ENCODE measurements at places on chromosomes 16 and 17.

- no peak for DNase-seq
Observed at GRCh38 chr17:11797803-11798202, 199.5 kb downstream of the ZNF18 start.

DNA sequence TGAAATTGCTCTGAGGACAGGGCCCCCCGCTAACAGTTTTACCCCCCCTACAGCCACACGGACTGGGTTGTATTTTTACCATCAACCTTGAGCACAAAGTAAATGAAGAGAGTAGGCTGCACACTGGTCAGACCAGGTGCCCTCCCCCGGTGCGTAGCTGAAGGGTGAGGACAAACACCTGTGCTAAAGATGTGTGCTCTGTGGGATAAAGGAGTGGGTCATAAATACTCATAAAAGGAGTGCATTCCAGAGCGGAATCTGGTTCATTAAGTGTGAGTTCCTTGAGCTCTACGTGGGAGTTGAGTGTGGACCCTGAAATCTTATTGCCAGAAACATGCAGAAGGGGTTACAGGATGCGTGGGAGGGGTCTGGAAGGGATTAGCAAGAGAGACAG lies 217.0 kb downstream of the CCDC182 start:
- DNase-seq = no peak

GRCh38 chr17:14299280-14300141 lies 1.4 kb upstream of the HS3ST3B1 start:
- DNase-seq = no peak

DNA sequence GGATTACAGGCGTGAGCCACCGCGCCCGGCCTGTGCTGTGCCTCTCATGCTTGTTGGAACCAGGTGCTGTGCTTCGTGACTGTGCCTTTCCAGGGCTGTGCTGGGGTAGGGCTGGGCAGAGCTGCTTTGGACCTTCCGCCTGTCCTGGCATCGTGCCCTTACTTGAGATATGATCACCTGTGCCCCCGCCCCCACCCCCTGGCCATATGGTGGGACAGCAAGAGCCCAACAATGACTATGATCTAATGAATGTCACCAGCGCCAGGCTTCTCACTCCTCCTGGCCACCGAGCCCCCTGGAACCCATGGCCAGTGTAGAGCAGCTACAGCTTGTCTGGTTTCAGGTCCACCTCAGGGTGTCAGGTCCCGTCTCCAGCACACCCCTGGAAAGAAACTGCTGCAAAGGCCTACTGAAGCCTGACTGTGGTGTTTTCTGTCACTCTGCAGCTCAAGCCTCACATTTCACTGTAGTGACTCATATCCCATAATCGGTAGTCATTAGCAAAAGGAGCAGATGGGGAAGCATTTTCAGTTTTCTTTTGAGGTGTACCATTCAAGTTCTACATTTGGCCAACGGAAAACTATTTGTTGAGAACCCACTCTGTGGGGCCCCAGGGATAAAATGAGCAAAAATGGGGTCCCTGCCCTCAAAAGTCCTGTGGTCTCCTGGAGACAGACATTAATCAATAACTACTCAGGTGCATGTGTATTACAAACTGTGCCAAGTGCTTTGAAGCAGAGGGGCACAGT lies 22.1 kb downstream of the FCSK start:
- peak; percentile 59 for DNase-seq

DNA sequence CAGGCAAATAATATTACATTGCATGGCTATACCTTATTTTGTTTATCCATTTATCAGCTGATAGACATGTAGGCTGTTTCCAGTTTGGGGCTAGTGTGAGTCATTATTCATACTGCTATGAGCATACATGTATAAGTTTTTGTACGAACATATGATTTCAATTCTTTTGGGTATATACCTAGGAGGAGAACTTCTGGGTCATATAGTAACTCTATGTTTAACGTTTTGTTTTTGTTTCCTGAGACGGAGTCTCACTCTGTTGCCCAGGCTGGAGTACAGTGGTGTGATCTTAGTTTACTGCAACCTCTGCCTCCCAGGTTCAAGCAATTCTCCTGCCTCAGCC lies 2.4 kb upstream of the ITGAL start:
- DNase-seq = no peak

DNA sequence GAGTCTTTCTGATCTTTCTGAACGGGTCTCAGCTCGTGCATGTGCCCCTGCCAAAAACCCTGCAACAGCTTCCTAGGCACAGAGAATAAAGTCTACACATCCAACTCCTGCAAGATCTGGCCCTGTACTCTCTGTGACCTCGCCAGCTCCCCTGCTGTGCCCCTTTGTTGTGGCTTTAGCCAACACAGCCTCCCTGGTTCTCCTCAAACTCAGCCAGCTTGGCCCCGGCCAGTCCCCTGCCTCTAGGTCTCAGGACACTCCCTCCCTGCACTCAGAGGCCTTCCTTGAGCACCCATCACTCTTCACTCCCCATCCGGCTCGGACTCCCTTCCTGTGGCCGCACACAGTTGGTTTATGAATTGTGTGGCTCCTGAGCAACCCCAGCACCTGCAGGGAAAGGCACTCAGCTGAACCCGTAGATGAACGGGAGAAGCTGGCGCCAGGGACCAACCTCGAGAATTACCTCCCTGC lies 1.4 kb downstream of the CEP131 start:
- DNase-seq = no peak

DNA sequence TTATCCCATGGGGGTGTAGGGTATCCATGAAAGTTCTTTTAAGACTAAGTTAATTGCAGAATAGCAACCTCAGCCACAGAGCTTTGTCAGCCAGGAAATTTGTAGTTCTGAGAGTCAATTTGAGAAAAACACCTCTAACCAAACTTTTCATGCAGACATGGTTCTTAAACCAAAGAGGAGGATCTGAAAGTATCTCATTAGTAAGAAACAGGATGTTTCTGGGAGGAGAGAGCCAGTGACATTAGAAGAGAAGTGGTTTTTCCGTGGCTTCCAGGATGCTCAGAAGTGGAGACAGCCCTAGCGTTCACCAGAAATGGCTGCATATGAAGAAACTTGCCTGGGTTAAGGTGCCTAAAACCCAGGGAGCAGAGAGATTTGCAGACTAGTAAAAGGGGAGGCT lies 7.9 kb downstream of the GNAO1 start:
- DNase-seq = no peak

DNA sequence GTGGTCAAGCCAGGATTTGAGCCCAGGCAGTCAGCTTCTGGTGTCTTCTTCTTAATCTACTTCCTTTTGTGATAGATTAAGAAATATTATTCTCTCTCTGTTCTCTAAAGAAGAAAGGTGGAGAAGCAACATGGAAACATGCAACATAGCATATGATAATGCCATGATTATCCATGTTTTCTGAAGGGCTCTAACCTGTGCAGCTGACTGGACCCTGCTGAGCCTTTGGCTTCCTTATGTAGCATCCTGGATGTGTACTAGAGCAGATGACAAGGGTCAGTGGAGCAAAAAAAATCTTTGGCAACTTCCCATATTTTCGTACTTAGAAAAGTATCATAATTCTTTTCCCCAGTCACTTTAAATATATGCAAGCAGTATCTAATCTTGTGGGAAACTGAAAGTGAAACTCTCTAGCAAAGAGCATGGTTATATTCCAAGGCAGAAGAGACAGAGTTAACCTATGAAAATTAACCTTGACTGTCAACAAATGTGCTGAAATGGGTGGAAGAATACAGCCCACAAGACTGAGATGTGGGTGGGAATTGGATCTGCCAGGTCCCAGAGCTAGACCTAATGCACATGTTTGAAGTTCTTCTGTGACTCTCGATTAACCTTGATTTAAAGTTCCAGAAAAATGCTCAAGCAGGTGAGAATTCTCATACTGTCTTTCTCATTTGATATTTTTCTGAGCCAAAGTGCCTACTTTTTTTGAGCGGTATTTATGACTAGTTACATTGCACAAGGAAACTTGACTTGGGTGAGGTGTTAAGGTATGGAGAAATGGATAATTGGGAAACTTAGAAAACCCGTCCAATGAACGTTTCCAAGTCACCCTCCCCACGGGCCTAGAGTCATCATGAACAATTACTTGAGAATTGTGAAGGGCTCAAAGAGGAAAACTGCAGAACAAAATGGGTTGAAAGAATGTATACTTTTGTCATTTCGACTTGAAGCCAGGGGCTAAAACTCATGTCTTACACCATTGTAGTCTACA lies 248.6 kb downstream of the FTO start:
- no peak for DNase-seq

DNA sequence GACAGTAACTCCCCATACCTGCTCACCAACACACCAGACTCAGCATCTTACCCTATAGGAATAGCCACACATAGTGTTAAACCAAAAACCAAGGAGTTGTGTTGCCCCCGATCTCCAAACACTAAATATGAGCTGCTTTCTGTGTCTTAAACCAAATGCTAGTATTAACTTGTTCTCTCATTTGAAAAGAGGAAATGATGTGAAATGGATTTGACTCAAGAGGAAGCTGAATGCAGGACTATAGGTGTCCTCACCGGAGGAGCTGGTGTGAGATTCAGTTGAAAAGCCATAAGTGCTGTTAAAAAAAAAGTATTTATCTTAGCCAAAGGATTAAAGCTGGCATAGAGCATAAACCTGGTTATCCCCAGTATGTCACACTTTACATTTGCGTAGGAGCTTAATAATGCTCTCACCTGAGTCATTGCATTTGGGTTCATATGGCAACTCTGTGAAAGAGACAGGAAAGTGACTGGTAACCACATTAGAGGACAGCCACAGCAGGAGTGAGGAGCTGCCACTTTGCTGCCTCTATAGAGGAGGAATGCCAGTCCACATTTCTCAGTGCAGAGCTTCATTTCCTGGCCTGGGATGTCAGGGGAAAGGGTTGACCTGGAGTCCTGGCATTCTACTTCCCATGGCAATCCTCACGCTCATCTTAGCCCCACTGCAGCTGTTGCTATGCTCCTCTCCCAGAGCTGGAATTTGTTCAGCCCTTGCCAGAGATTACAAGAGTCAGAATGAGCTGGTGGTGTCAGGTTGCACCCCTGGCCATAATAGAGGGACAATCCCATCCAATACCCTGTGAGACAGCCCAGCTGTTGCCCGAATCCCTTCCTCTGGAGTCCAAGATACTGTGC lies 143.3 kb upstream of the ANKFN1 start:
- no peak for DNase-seq

GRCh38 chr17:49887086-49887743 lies 39.3 kb upstream of the TAC4 start:
- DNase-seq = no peak

DNA sequence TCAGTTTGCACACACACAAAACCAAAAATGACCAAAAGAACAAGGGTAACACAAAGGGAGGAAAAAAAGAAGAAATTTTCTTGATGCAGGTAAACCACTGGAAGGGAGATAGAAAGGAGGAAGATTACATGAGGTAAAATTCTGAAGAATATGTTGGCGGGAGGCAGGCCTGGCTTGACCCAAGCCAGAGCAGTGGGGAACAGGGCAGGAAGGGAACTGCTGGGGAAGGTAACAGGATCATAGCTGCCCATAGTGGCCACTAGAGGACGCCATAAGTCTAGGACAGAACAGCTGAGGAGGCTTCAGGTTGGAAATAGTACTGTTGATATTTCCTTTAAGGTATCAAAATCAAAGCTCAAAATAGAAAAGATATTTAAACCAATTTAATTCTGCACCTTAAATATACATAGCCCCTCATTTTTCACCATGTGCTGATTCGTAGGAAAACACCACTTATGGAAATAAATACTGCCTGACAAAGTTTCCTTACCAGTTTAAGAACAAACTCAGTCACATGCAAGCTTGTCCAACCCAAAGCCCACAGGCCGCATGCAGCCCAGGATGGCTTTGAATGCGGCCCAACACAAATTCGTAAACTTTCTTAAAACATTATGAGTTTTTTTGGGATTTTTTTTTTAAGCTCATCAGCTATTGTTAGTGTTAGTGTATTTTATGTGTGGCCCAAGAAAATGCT lies 15.5 kb downstream of the VPS35 start:
- no peak for DNase-seq

- peak; percentile 52 for DNase-seq
Observed at GRCh38 chr16:3774156-3774767, 56.9 kb upstream of the TRAP1 start.

GRCh38 chr17:79970576-79971068 lies 65.0 kb downstream of the TBC1D16 start:
- DNase-seq = no peak

Measured in GM04503 (cell line).